ENCODE measurements at places on chromosomes 2 and 18. TPM values are rescaled to one million over a fixed set of nuclear protein-coding genes. Genes with fewer than 3 reads are reported as not detected.

The UGT1A3 gene
- total RNA-seq, result 67.1 TPM

DNA sequence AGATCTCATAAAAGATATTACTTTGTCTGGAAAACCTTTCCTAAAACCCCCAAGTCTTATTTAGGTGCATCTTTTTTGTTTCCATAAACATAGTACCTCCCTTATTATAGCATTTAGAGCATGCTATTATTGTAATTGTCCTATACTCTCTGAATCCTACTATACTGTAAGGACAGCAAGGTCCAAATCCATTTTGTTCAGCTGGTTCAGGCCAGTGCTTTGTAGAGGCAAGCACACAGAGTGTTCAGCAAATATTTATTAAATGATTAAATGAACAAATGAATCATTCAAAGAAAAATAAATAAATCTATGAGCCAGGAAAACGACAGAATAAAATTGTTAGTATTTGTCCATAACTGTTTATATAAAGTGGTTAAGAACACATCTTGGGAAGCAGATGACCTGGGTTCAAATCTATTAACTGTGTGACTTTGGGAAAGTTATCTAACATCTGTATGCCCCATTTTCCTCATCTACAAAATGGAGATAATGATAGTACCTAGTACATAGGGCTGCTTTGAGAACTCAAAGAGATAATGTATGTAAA, 86.0 kb downstream of the COL3A1 start:
- H3K4me3 ChIP-seq, result no peak overlapping the region
- no peak for DNase-seq
- no peaks in the 10 kb centered on the region for H3K27me3 ChIP-seq

DNA sequence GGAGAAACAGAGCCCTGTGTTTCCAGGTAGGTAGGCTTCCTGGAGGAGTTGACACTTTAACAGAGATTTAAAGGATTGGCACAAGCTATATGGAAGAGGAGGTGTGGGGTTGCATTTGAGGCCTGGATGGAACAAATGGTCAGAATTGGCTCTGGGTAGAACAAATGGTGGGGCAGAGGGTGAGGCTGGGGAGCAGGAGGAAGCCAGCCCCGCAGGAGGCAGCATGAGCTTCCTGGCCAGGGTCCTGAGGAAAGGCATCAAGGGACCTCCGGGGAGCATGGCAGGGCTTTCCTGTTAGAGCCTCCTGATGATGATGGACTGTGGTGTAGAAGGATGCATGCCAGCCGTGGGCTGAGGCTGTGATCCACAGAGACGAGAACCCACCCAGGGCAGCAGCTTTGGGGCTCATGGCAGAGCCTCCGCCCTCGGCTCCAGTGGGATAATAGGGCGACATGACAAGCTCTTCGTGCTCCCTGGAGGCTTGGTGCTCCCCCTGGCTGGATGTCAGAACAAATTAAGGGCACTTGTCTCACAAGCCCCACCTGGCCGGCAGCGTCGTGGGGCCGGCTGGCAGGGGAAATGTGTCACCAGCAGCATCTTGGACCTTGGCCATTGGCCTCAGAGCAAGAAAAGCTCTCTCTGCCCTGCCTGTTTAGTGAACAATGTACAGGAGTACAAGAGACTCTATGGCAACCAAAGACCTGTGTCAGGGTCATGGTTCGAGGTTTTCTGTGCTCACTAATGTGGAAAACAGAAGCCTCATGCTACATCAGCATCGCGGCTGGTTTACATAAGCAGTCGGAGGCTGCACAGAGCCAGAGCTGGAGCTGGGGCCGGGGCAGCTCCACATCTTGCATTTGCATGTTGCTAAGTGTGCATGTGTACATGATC, 153.5 kb downstream of the MYCN start:
- DNase-seq, result no peak
- H3K27ac ChIP-seq, result no peak overlapping the region

GRCh38 chr2:100064592-100065428, 77.6 kb downstream of the AFF3 start:
- peaks cover 80% of the 10 kb centered on the region for H3K27me3 ChIP-seq
- DNase-seq, result no peak
- H3K4me1 ChIP-seq, result no peaks in the 10 kb centered on the region
- H3K4me3 ChIP-seq, result no peak overlapping the region

The SULT1C2 gene
- total RNA-seq, result 2.1 TPM

The TSPYL6 gene
- not detected for total RNA-seq

The ABCB11 gene
- total RNA-seq, result not detected

The OR6B2 gene
- total RNA-seq, result not detected

The CYP27C1 gene
- total RNA-seq, result 0.94 TPM

- peaks cover 32% of the 10 kb centered on the region for H3K4me1 ChIP-seq
- DNase-seq, result peak; percentile 95
- H3K27me3 ChIP-seq, result no peaks in the 10 kb centered on the region
- H3K4me3 ChIP-seq, result no peak overlapping the region
These were observed 72.5 kb upstream of the SMAD2 start for GRCh38 chr18:48002933-48003365.

The RGPD3 gene
- not detected for total RNA-seq

The TMEM37 gene
- 1.2 TPM for total RNA-seq

GRCh38 chr2:105580870-105581554, 163.7 kb upstream of the NCK2 start:
- no peak overlapping the region for H3K4me3 ChIP-seq
- DNase-seq, result no peak
- H3K36me3 ChIP-seq, result no peaks in the 10 kb centered on the region
- no peaks in the 10 kb centered on the region for H3K27me3 ChIP-seq
- H3K4me1 ChIP-seq, result peaks cover 5% of the 10 kb centered on the region
- H3K27ac ChIP-seq, result no peak overlapping the region

GRCh38 chr2:164984428-164984827, 29.1 kb upstream of the SLC38A11 start:
- H3K4me1 ChIP-seq, result peaks cover 9% of the 10 kb centered on the region
- H3K4me3 ChIP-seq, result no peak overlapping the region
- no peak for DNase-seq
- H3K27ac ChIP-seq, result no peak overlapping the region
- H3K36me3 ChIP-seq, result no peaks in the 10 kb centered on the region

The RNF144A gene
- 0.94 TPM for total RNA-seq

The UGT1A1 gene
- total RNA-seq, result 64.8 TPM

The VRK2 gene
- 32.7 TPM for total RNA-seq

The CAPN14 gene
- total RNA-seq, result 0.35 TPM

DNA sequence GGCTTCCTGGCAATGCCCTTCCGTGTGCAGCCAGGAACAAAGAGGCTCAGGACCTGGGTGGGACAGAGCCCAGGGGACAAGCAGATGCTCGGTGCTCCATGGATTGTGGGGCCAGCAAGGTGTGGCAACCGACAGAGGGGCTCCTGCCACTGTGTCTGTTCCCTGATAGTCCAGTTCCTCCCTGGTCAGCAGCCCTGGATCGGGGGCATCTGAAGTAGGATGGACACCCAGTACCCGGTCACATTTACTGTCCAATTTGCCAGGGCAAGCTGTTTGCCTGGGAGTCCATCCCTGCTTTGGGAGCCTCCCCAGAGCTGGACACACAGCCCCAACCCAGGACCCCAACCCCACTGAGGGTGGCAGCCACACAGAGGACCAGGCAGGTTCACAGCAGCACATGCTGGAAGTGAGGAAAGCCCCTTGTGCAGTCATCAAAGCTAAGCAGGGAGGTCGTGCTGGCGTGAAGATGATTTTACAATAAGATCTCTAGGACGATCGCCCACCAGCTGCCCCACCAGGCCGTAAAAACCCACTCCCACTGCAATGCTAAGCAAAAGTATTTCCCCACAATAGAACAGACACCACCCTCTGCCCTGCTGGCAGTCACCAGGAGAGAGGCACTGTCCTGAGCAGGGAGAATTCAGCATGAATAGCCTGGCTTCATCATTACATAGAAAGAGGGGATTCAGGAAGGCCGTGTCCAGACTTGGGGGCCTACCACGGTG, 141.7 kb downstream of the NDUFA10 start:
- no peaks in the 10 kb centered on the region for H3K36me3 ChIP-seq
- H3K27ac ChIP-seq, result no peak overlapping the region
- no peak overlapping the region for H3K4me3 ChIP-seq
- H3K27me3 ChIP-seq, result peaks cover 48% of the 10 kb centered on the region
- DNase-seq, result no peak

The EIF2B4 gene
- total RNA-seq, result 32.9 TPM

GRCh38 chr2:60496956-60497355, 56.5 kb downstream of the BCL11A start:
- no peak overlapping the region for H3K4me3 ChIP-seq
- peaks cover 94% of the 10 kb centered on the region for H3K27me3 ChIP-seq
- no peaks in the 10 kb centered on the region for H3K36me3 ChIP-seq
- H3K27ac ChIP-seq, result no peak overlapping the region
- no peaks in the 10 kb centered on the region for H3K4me1 ChIP-seq

The GALNT5 gene
- total RNA-seq, result 1.9 TPM

DNA sequence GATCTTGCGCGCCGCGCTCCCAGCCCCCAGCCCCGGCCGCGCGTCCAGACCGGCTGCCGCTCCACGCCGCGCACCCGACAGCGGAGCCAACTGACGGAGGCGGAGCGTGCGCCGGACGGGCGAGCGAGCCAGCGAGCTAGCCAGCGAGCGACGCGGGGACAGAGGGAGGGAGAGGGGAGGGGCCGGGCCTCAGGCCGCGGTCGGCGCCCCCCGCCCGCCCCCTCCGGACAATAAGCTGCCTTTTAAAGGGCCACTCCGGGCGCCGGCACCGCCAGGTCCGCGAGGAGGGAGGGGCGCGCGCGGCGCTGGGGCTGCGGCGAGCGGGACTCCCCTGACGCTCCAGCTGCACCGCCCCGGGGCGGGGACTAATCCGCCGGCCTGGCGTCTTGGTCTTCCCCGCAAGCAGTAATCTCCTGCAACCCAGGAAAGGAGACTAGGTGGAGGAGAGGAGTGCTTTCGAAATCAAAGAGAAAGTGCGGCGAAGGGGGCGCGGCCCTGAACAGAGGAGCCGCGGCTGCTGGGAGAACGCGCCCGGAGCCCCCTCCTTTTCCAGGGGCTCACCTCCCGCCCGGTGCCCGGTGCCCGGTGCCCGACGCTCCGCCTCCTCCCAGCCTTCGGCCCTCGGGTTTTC, at the start of gene BIN1:
Gene BIN1 (minus strand): TSS at position 164 of the 631 bp plus-strand sequence. CDS start 211 bp downstream, outside the sequence.
- DNase-seq, result peak; percentile 94
- peaks cover 50% of the 10 kb centered on the region for H3K4me1 ChIP-seq
- peak within 1 kb of the TSS; percentile 31 for H3K27ac ChIP-seq
- H3K27me3 ChIP-seq, result no peaks in the 10 kb centered on the region

The STAT4 gene
- 0.23 TPM for total RNA-seq

DNA sequence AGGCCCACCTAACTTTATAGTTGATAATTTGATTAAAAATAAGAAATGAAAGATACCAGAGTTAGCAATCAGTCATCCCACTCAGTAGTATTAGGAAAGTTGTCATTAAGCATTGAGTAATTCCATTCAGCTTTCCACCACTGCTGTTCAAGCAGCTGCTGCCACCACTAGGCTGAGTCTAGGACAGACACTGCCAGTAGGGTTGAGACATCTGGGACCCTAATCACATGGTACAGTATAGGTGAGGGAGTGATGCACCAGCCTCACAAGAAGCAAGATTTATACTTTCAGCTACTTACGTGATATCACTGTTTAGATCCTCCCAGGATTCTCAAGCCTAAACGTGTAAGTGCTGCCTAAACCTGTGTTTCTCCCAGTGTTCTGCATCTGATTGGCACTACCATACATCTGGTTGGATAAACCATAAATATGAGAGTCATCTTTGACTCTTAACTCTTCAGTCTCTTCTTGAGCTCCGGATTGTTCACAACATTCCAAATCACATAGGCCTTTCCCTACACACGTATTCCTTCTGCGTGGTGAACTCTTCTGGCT, 3.2 kb downstream of the UBXN4 start:
- no peak overlapping the region for H3K4me3 ChIP-seq
- peaks cover 18% of the 10 kb centered on the region for H3K4me1 ChIP-seq
- H3K36me3 ChIP-seq, result peaks cover 8% of the 10 kb centered on the region
- H3K27me3 ChIP-seq, result no peaks in the 10 kb centered on the region

GRCh38 chr2:239662413-239663120, 261.7 kb upstream of the HDAC4 start:
- no peaks in the 10 kb centered on the region for H3K4me1 ChIP-seq
- DNase-seq, result no peak
- peaks cover 84% of the 10 kb centered on the region for H3K27me3 ChIP-seq
- no peak overlapping the region for H3K4me3 ChIP-seq
- no peak overlapping the region for H3K27ac ChIP-seq

GRCh38 chr18:42620657-42621056, 494.8 kb downstream of the RIT2 start:
- H3K27ac ChIP-seq, result no peak overlapping the region
- H3K36me3 ChIP-seq, result no peaks in the 10 kb centered on the region
- H3K4me3 ChIP-seq, result no peak overlapping the region
- no peak for DNase-seq
- H3K27me3 ChIP-seq, result no peaks in the 10 kb centered on the region
- H3K4me1 ChIP-seq, result no peaks in the 10 kb centered on the region

The ASNSD1 gene
- total RNA-seq, result 14.8 TPM

- DNase-seq, result peak; percentile 2
- H3K4me3 ChIP-seq, result no peak overlapping the region
- no peak overlapping the region for H3K27ac ChIP-seq
- no peaks in the 10 kb centered on the region for H3K36me3 ChIP-seq
- peaks cover 17% of the 10 kb centered on the region for H3K27me3 ChIP-seq
These were observed 779.9 kb upstream of the CNTNAP5 start for GRCh38 chr2:123245156-123245555.

GRCh38 chr2:230700447-230700846, 12.2 kb upstream of the CAB39 start:
- peaks cover 35% of the 10 kb centered on the region for H3K4me1 ChIP-seq
- H3K4me3 ChIP-seq, result no peak overlapping the region
- DNase-seq, result no peak

GRCh38 chr2:222635295-222635694, 20.6 kb downstream of the FARSB start:
- H3K4me1 ChIP-seq, result no peaks in the 10 kb centered on the region
- no peaks in the 10 kb centered on the region for H3K27me3 ChIP-seq
- peaks cover 85% of the 10 kb centered on the region for H3K36me3 ChIP-seq
- H3K27ac ChIP-seq, result no peak overlapping the region
- DNase-seq, result no peak

The LRATD1 gene
- total RNA-seq, result 3.8 TPM

- H3K4me3 ChIP-seq, result no peak overlapping the region
- H3K27me3 ChIP-seq, result no peaks in the 10 kb centered on the region
These were observed 4.8 kb downstream of the OTX1 start for GRCh38 chr2:63055226-63056106.

GRCh38 chr2:186841940-186842339, 7.0 kb downstream of the ZSWIM2 start:
- H3K36me3 ChIP-seq, result no peaks in the 10 kb centered on the region
- H3K27me3 ChIP-seq, result no peaks in the 10 kb centered on the region
- H3K4me3 ChIP-seq, result no peak overlapping the region
- H3K4me1 ChIP-seq, result no peaks in the 10 kb centered on the region

Measured in PC-9 (cell line).